Activated T-cell treated with anti-CD3 and anti-CD28 coated beads, Interleukin-2, amount 50 U/mL, for 72 hours (primary cell): ENCODE measurements at places on chromosomes 6 and 20. TPM values are rescaled to one million over a fixed set of nuclear protein-coding genes. Genes with fewer than 3 reads are reported as not detected.

DNA sequence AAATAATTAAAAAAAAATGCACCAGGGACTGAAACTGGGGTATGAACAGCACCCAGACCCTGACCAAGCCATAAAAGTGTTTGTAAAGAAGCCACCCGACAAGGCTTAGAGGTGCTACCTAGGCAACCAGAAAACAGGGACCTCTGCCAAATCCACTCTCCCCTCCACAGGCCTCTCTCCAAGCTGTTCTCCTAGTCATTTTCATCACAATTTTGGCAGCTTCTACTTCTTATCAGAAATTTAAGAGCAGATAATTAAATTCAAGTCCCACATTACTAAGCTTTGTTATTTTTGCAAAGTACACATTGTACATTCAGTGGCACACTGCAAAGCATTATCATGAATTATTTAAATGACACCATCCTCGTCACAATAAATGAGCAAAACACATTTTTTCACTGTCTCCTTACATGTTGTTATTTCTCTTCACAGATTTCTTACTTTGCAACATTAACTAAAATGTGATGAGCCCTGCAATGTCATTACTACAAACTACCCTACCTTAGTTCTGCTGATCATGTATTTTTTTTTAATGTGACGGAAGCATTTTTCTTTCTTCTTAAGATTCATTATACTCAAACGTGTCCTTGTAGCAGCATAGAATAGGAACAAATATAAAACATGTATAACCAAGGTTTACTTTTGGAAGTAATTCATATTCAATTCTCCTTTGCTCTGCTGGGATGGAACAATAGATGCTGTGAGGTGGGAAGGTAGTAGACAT, 38.1 kb downstream of the ECT2L start:
- H3K27me3 ChIP-seq: no peaks in the 10 kb centered on the region
- H3K36me3 ChIP-seq: no peaks in the 10 kb centered on the region
- DNase-seq: no peak
- no peak overlapping the region for H3K4me3 ChIP-seq
- no peaks in the 10 kb centered on the region for H3K4me1 ChIP-seq
- H3K27ac ChIP-seq: no peak overlapping the region

GRCh38 chr6:90296341-90297114, at the start of gene BACH2:
BACH2 (minus strand) TSS chr6:90296843; CDS start chr6:90008844, 287,999 bp downstream.
- H3K36me3 ChIP-seq: peaks cover 16% of the 10 kb centered on the region
- peaks cover 56% of the 10 kb centered on the region for H3K4me1 ChIP-seq
- peak within 1 kb of the TSS; percentile 97 for H3K4me3 ChIP-seq
- DNase-seq: peak; percentile 96
- H3K27me3 ChIP-seq: peaks cover 12% of the 10 kb centered on the region

- no peaks in the 10 kb centered on the region for H3K27me3 ChIP-seq
- no peak overlapping the region for H3K27ac ChIP-seq
- peak; percentile 2 for DNase-seq
Observed at GRCh38 chr6:164039954-164040375, 625.4 kb downstream of the QKI start.

GRCh38 chr6:68710496-68710895, 75.4 kb downstream of the ADGRB3 start:
- no peak for DNase-seq
- no peaks in the 10 kb centered on the region for H3K4me1 ChIP-seq
- H3K27ac ChIP-seq: peak overlapping the region; percentile 48
- H3K27me3 ChIP-seq: no peaks in the 10 kb centered on the region

- H3K27ac ChIP-seq: no peak overlapping the region
- peaks cover 10% of the 10 kb centered on the region for H3K36me3 ChIP-seq
- H3K27me3 ChIP-seq: no peaks in the 10 kb centered on the region
Observed at GRCh38 chr6:35415065-35415891, 36.9 kb upstream of the FANCE start.

- peak overlapping the region; percentile 99 for H3K27ac ChIP-seq
- peak overlapping the region; percentile 89 for H3K4me3 ChIP-seq
- H3K4me1 ChIP-seq: peaks cover 45% of the 10 kb centered on the region
- peak; percentile 63 for DNase-seq
Observed at GRCh38 chr6:37170273-37171200, 585 bp downstream of the PIM1 start.

DNA sequence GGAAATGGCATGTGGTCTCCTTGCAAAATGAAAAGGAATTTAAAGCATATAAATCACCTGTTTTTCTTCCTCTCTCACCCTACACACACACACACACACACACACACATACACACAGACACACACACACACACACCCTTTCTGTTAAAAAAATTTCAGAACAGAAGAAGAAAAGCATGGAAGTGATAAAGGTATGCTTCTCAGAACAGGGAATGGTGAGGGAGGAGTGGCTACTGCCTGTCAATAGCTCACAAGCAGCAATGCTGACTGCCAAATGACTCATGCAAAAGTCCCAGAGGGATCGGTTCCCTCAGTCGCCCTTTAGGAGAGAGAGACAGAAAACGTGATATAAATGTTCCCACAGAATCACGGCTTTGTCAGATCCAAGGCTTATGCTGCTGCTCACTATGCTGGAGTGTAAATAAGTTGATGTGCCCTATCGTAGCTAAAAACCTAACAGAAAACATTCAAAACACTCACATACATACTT, 102.6 kb downstream of the IBTK start:
- peaks cover 9% of the 10 kb centered on the region for H3K4me1 ChIP-seq
- no peaks in the 10 kb centered on the region for H3K27me3 ChIP-seq
- DNase-seq: no peak
- H3K36me3 ChIP-seq: no peaks in the 10 kb centered on the region
- no peak overlapping the region for H3K27ac ChIP-seq
- H3K4me3 ChIP-seq: no peak overlapping the region

DNA sequence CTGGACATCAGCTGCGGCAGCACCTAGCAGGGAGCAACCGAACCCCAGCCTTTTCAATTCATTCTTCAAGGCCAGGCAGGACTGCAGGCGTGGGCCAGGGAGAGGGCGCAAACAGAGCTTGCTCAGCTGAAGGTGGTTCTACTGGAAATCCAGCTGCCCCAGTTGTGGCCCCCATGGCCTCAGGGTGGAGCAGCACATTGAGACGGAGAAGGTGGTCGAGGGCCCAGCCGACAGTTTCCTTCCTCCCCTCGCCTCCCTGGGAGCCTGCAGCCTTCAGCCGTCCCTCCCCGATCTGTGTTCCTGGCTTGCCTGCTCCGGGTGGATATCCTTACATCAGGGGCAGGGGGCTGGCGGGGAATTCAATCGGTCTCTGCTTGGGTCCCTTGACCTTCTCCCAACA, 217.8 kb downstream of the ANKRD60 start:
- H3K27me3 ChIP-seq: peaks cover 72% of the 10 kb centered on the region
- H3K4me3 ChIP-seq: no peak overlapping the region
- no peak for DNase-seq
- peaks cover 17% of the 10 kb centered on the region for H3K4me1 ChIP-seq

- H3K4me3 ChIP-seq: no peak overlapping the region
- no peak overlapping the region for H3K27ac ChIP-seq
- H3K36me3 ChIP-seq: no peaks in the 10 kb centered on the region
- no peak for DNase-seq
- H3K4me1 ChIP-seq: no peaks in the 10 kb centered on the region
Observed at GRCh38 chr6:138183790-138184134, 22.0 kb downstream of the ARFGEF3 start.

DNA sequence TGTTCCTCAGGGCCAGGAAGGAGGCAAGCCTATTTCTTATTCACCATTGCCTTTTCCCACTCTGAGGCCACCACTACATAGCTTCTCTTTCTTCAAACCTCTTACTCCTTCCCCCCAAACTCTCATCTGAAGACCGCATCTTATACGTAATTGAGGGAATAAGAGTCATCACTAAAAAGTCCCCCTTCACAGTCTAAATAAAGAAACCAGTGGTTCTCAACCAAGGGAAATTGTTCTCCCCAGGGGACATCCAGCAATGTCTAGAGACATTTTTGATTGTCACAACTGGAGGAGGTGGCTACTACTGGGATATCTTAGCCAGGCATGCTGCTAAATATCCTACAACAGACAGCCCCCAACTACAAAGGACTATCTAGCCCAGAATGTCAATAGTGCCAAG, 327.6 kb upstream of the CNR1 start:
- no peak for DNase-seq
- H3K4me3 ChIP-seq: no peak overlapping the region
- H3K4me1 ChIP-seq: no peaks in the 10 kb centered on the region
- peaks cover 11% of the 10 kb centered on the region for H3K27me3 ChIP-seq
- H3K36me3 ChIP-seq: no peaks in the 10 kb centered on the region

GRCh38 chr6:145863988-145864616, 49.5 kb upstream of the FBXO30 start:
- no peaks in the 10 kb centered on the region for H3K27me3 ChIP-seq
- H3K4me3 ChIP-seq: no peak overlapping the region
- H3K27ac ChIP-seq: no peak overlapping the region

GRCh38 chr20:64138276-64138815, 25.9 kb upstream of the MYT1 start:
- no peaks in the 10 kb centered on the region for H3K36me3 ChIP-seq
- peaks cover 15% of the 10 kb centered on the region for H3K27me3 ChIP-seq
- no peak overlapping the region for H3K4me3 ChIP-seq
- no peaks in the 10 kb centered on the region for H3K4me1 ChIP-seq
- DNase-seq: no peak

- peaks cover 11% of the 10 kb centered on the region for H3K36me3 ChIP-seq
- no peaks in the 10 kb centered on the region for H3K4me1 ChIP-seq
- no peak overlapping the region for H3K4me3 ChIP-seq
- H3K27ac ChIP-seq: no peak overlapping the region
- H3K27me3 ChIP-seq: peaks cover 9% of the 10 kb centered on the region
- DNase-seq: no peak
Observed at GRCh38 chr6:27352850-27353249, 35.7 kb upstream of the ZNF391 start.

- no peaks in the 10 kb centered on the region for H3K4me1 ChIP-seq
- no peak for DNase-seq
- H3K27ac ChIP-seq: no peak overlapping the region
- no peaks in the 10 kb centered on the region for H3K27me3 ChIP-seq
- H3K4me3 ChIP-seq: no peak overlapping the region
Observed at GRCh38 chr6:137115658-137116057, 57.8 kb downstream of the IL22RA2 start.

DNA sequence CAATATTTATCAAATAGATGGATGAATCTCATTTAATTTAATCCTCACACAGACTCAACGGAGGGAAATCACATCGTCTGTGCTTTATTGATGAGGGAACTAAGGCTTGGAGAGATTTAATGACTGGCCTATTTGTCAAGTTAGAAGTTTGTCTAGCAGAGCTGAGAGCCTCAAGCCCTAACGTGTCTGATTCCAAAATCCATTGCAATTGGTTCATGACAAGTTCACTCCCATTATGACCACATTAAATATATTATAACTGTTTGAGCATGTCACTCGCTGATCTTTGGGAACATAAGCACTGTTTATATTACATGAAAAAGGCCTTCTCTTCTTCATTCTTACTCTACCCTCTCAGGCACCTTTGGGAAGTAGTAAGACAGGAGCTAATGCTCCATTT, 89.4 kb upstream of the SIRPA start:
- H3K4me3 ChIP-seq: no peak overlapping the region
- H3K4me1 ChIP-seq: peaks cover 21% of the 10 kb centered on the region
- H3K36me3 ChIP-seq: no peaks in the 10 kb centered on the region
- H3K27me3 ChIP-seq: peaks cover 53% of the 10 kb centered on the region
- no peak for DNase-seq

GRCh38 chr20:24470746-24471582, 1.5 kb downstream of the SYNDIG1 start:
- H3K4me3 ChIP-seq: peak overlapping the region; percentile 61
- no peak overlapping the region for H3K27ac ChIP-seq
- peaks cover 45% of the 10 kb centered on the region for H3K27me3 ChIP-seq

DNA sequence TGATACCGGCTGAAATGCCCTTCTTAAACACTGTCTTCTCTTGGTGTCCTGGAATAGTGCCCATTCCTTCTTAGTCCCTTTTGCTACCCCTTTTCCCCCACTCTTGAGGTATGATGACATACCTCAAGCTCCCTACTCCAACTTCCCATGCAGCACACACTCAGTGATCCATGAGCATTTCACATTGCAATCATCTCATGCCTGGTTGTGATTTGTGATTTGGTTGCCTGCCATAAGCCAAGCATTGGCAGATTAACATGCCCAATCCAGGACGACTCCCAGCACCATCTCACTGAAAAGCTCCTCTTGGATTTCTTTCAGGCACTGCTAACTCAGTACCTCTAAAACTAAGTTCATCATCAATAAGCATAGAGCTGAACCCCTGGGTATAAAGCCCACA, 14.7 kb upstream of the PTPRA start:
- no peak overlapping the region for H3K27ac ChIP-seq
- H3K27me3 ChIP-seq: no peaks in the 10 kb centered on the region
- H3K4me3 ChIP-seq: no peak overlapping the region

GRCh38 chr6:25898289-25898977, 24.4 kb upstream of the SLC17A3 start:
- no peaks in the 10 kb centered on the region for H3K36me3 ChIP-seq
- no peak overlapping the region for H3K27ac ChIP-seq
- no peaks in the 10 kb centered on the region for H3K27me3 ChIP-seq
- no peak overlapping the region for H3K4me3 ChIP-seq

GRCh38 chr20:9928281-9928737, 89.4 kb upstream of the PAK5 start:
- H3K27ac ChIP-seq: no peak overlapping the region
- H3K4me3 ChIP-seq: no peak overlapping the region
- no peak for DNase-seq
- H3K36me3 ChIP-seq: no peaks in the 10 kb centered on the region
- H3K27me3 ChIP-seq: peaks cover 5% of the 10 kb centered on the region
- H3K4me1 ChIP-seq: no peaks in the 10 kb centered on the region

The EYS gene
- total RNA-seq: not detected

The DDR1 gene
- total RNA-seq: 9.4 TPM

The CCN5 gene
- not detected for total RNA-seq

The AKAP12 gene
- total RNA-seq: 10.6 TPM

The SNAP25 gene
- 6.9 TPM for total RNA-seq

The GUCA1A gene
- 0.14 TPM for total RNA-seq

The CD83 gene
- 26.6 TPM for total RNA-seq
